ENCODE measurements at places on chromosomes 5 and 9.

- DNase-seq: no peak
These were observed 647 bp downstream of the SMARCA2 start for GRCh38 chr9:2015581-2016407.

DNA sequence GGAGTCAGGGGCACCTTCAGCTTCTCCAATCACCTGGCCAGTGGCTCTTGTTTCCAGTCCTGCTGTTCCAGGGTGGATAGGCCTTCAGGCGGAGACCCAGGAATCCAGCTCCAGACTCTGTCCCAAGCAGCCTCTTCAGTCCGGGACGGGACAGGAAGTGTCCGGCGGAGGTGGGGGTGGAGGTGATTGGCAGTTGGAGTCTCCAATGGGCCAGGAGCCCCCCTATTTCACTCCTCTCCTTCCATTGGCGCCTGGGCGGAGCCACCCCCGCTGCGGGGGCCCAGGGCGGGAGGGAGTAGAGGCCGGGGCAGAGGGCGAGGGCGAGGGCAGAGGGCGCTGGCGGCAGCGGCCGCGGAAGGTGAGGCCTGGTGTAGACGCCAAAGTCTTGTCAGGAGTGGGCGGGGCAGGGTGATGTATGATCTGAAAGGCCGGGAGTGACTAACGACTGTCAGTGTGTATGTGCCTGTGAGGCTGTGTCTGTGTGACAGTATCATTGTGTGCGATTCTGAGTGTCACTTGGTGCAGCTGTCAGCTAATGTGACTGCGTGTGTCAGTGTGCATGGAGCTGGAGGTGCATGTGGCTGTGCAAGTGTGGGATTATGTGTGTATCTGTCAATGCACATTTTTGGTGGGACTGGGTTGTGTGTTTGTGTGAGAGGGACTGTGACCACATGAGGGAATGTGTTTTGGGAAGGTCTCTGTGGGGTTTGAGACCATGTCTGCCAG is at the start of gene IL11RA:
IL11RA (plus strand) TSS at position 310 of the 726 bp plus-strand sequence. CDS start 3,033 bp downstream, outside the sequence.
- no peak for DNase-seq

- peak; percentile 90 for DNase-seq
These were observed 12.5 kb downstream of the ABL1 start for GRCh38 chr9:130847306-130848217.

DNA sequence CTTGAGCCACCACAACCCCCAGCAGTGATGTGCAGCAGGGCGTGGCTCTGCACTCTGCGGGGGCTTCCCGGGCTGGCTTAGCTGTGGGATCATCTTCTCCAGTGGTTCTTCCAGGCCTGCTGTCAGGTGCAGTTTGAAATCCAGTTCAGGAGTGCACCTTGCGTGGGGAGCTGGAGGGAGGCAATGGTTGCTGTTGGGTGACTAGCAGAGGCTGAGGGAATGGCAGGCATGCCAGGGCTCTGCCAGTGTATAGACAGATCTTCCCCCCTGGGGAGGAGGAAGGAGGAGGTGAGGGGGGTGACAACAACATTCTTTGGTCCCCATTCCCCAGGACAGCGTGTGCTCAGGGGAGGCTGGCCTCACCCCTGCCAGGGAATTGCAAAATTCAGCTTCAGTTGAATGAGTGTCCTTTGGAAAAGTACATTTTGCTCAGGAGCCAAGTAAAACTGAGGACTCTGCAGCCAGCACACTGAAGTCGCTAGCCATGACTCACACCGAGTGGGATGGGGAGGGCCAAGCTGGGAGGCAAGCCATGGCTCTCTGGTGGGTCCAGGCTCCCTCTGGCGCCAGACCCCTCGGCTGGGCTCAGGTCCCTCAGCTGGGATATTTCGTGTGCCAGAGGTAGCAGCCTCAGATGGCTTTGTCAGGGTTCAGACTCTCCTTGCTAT is 35.0 kb downstream of the ERGIC1 start:
- DNase-seq: peak; percentile 73

DNA sequence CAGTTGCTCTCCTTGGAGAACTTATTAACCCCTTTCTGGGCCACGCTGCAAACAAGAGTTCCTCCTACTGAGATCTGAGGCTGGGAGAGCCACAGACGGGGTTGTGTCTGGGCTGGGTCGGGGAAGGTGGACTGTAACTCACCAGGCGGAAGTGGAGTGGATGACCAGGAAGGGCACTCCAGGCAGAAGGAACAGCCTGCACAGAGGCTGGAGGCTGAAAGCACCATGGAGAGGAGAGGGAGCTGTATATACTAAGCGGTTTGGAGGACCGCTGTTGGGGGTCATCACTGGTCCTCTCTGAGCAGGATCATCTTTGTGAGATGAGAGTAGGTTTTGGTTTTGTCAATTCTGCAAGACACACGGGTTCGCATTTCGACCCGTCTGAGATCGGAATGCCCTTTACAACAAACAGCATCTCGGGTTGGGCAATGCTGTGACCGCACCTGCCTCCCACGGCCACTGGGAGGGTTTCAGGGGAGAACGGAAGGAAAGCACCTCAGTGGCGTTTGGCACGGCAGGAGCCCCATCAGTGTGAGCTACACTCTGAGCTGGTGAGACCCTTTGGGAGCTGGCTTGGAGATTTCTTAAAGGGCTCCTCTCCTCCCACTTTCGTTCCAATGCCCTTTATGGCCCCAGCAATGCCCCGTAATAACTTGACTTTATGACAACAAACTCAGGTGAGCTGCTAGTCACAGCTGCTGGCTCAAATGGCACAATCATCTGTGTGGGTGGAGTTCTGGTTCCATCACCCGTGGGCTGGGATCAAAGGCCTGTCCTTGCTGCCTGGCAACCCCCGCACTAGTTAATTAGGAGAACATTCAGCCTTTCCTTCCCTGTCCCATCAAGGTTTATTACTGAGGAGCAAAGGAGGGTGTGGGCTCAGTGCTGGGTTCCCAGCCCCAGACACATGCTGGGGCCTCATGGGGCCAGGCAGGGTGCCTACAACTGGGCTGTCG is 18.7 kb upstream of the NEURL1B start:
- no peak for DNase-seq

- DNase-seq: no peak
These were observed 159.4 kb downstream of the PIK3R1 start for GRCh38 chr5:68374796-68375518.

DNA sequence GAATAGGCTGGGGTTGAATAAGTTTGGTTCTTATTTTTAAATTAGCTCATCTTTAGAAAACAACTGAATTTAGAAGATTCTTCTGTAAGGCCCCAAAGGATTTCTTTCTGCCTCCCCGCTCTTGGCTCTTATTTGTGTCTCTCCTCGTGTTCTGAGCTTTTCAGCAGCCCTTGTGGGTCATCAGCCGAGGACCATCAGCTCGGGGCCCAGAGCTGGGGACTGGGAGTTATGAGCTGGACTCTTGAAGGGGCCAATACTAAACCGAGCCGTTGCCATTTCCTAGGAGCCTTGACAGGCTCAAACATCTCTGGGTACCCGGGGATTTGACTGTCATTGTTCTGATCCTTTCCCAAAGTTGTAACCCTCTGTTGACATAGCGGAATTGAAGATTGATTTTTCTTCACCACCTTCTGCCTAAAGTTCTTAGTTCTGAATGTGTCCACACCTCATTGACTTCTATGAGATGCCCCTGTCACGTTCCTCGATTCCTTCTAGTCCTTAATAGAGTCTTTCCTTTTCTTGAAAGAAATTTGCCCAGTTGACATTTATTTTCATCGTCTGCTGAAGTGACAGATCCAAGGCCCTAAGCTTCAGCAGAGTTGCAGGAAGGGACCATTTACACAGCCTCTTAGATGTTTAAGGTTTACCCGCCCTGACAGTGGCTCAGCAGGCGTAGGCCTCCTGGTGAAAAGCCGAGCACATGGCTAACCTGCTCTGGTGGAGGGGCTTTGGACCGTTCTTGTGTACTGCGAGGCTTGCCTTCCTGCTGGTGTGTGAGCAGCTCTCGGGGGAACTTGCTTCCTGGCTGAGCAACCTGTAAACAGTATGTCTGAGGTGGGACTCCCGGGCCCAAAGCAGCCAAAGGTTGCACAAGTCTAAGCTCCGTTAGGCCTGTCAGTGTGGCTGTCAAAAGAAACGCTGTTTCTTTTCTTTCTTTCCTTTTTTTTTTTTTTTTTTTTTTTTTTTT is 24.0 kb downstream of the ABL1 start:
- DNase-seq: no peak

DNA sequence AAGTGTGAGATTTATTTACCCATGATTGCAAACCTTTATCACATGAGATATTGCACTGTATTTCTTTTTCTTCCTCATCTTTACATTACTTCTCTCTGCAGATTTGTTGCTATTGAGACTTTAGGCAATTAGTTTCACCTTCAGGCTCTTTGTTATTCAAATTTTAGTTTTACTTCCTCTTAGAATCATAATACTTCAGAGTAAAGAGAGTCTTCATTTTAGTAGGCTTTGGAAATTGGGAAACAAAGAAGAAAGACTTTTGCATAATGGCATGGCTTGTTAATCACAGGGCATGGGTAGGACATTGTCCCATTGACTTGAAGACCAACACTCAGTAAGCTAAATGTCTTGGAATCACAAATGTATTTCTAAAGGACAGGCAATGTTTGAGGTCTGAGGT is 1.2 kb upstream of the PCDHGA5 start:
- DNase-seq: no peak

GRCh38 chr9:8823131-8823895 is 1023.7 kb upstream of the DMAC1 start:
- peak; percentile 21 for DNase-seq

DNA sequence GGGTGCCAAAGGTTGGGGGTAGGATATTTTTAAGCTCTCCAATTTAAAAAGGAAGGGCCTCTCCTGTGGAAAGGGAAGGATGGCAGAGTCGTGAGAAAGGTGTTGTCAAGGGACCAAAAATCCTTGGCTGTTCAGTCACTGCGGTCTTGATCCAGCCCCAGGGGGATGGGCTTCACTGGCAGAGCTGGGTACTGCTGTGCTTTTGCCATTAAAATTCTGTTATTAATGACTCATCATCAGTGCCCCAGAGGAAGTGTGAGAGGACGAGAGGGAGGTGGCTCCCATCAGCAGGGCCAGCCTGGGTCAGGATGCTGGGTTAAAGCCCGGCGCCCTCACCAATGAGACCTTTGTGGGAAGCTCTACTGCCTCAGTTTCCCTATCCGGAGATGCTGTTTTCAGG is 16.7 kb downstream of the PCDH12 start:
- no peak for DNase-seq

DNA sequence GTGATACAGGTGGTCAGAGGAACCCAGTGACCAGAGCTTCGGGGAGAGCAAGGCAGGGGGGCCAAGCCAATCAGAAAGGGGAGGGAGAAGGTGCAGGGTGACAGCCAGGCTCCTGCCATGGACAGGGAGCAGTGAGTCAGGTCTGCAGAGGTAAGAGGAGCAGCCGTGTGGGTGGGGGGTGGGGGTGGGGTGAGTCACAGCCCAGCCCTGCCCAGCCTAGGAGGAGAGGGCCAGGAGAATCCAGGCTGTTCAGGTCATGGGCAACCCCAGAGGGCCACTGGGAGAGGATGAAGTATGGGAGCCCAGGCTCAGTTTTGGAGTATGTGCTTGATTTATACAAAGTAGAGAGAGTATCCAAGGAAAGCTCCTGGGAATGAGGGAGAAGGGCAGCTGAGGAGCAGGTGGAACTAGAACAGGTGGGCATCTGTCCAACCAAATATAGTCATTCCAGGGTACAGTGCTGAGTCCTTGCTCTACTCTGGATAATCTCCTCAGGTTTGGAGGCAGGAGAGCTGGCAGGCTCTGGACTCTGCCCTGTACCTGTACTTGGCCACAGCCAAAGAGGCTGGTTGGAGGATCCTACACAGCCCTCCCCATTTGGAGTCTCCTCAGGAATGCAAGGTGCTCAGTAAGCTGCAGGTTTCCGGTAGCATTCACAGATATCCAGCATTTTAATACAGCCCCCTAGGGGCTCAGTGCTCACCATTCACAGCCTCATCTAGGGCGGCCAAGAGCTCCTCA is 1.6 kb downstream of the HBEGF start:
- DNase-seq: no peak

- peak; percentile 78 for DNase-seq
These were observed 59.3 kb downstream of the SLC22A5 start for GRCh38 chr5:132428484-132429462.

- DNase-seq: no peak
These were observed 9.3 kb downstream of the KIAA1191 start for GRCh38 chr5:176352116-176352878.

GRCh38 chr5:10162468-10162867 is 87.2 kb downstream of the ATPSCKMT start:
- no peak for DNase-seq

DNA sequence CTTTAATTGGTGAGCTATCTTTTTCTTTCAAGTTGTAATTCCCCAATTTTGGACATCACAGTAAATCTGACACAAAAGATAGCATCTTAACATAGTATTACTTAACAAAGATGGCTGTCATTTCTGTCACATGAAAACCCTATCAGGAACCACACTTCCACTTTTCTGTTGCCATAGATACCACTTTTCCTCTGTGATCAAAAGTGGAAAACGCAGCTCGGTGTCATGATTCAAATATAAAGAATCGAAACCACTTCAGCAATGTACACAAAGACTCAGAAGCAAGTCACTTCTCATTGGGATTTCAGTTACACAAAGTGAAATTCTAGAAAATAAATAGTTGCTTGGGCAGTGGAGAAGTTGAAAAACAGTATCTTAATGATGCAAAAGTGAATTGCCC is 524.9 kb upstream of the ITGA1 start:
- DNase-seq: no peak

- DNase-seq: no peak
These were observed 243.7 kb downstream of the GLIS3 start for GRCh38 chr9:4056187-4056586.

DNA sequence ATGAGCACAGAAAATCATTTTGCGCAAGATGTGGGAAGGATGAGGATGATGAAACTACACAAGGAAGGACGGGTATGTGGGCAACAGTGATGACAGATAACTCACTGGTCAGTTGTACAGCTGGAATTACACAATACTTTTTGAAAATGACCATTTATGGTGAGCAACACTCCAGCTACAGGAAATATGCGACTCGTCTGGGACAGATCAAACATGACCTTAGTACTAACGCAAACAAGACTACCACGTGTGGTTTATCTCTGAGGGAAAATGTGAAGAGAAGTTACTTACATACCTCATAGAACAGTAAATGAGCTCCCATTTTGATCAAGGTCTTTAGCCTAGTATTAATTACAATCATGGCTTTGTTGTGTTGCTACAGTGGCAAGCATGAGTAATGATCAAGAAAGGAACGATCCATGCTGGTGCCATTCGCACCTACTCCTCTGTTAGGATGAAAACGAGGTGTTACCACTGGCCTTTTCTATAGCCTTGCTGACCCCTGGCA is 456.9 kb downstream of the BNC2 start:
- peak; percentile 49 for DNase-seq
